ENCODE measurements at places on chromosomes 7 and 10.

GRCh38 chr10:79413196-79413595 is 32.2 kb downstream of the ZCCHC24 start:
- DNase-seq, result no peak

GRCh38 chr10:125783408-125783807 is 7.8 kb upstream of the MMP21 start:
- no peak for DNase-seq

DNA sequence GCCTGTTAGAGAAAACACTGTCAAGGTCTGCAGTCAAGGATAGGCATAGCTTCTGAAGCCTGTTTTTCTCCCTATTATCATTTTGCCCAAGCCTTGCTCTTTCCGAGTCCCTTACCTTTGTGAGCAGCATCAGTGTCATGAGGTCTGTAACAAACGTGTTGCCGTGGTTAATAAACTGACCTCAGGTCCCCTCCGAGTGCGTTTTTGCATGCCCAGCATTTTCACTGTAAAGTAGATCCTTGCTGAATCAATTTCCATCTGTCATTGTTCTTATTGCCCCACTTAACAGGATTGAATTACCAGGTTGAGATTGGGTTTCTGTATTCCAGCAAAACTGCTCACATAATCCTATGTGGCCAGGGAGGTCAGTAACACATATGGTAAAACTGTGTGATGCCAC is 110.3 kb downstream of the ZNF248 start:
- DNase-seq, result no peak

GRCh38 chr7:33831389-33832141 is 73.8 kb upstream of the BMPER start:
- DNase-seq, result peak; percentile 23

DNA sequence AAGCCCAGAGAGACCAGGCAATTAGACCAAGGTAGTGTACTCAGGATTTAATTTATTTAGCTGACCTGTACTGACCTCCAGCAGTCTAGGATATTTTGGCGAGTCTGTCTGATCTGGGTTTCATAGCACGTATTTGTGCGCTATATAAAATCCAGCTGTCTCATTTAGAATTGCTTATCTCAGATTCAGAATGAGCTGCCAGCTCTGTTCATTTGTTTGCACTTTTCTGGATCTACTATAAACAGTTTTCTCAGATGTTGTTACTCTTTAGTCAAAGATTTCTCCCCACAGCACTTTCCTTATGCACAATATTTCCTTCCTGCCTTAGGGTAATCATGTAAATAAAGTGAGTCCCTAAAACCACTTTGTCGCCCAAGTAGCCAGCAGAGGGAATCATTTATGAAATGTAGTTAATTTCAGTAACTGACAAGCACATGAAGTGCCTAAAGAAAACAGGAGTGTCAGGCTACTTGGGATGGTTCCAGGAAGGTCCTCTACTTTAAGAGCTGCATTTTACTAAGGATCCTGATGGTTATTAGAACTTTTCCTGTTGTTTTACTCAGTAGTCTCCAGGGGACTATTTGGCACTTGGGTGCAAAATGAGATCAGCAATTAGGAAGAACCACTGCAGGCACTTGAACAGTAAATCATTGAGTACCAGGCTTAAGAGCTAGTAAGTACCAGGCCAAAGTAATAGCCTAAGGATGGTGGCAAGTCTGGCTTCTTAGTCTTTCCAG is 226.4 kb downstream of the TWIST1 start:
- DNase-seq, result no peak

- no peak for DNase-seq
Measured at GRCh38 chr7:25722856-25723255, 429.1 kb upstream of the NFE2L3 start.

DNA sequence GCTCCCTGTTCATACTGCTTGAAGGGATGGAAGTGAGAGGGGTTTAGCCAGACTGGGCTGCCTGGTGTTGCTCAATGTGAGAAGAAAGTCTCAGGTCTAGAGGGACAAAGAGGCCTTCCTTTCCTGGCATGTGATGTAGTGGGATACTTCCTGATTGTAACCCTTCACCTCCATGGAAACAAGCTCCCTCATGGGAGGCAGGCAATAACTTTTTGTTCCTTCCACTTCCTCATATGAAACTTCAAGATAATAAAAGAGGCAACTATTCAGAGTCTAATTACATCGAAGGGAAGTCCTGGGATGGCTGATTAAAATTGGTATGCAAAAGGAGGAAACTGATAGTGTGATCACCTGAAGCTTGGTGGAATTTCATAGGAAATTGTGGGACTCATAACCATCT is 84.1 kb upstream of the ETV1 start:
- DNase-seq, result no peak

GRCh38 chr7:99143521-99143852 is 421 bp downstream of the SMURF1 start:
- DNase-seq, result no peak

DNA sequence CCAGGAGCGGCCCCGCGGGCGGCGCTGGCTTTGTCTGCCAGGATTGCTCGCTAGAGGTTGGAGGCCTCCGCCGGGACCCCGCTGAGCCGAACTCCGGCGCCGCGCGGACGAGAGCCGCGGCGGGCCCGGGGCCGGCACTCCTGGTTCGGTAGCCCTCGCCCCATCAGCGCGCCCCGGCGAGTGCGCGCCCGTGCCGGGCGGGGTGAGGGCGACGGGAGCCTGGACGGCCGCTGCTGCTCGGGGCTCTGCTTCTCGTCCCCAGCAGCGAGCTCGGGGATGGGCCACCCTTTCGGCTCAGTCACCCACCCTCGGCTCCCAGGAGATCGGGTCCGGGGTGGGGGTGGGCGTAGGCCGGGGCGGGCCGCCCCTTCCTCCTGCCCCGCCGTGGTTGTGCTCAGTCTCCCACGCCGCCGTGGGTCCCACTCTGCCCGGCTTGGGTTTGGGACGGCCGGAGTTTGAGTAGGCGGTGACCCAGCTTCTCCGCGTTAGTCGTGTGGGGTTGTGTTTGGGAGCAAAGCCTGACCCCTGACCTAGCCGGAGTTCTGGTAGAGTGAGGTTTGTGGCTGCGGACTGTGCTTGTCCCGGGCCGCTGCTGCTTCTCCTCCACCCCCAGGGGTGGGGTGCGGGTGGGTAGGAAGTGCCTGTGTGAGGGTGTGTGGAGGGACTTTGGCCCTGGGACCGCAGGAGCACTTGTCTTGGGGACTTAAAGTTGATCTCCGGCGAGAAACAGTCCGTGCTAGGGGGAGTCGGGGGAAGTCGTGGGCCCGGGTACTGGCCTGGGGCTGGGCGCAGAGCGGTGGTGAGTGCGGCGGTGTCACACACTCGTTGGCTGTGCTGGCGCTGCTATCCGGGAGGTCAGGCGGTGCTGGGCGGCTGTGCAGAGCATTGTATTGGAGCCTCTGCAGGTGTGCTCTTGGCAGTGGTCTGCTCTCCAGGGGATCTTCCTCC is 677 bp downstream of the TSPAN14 start:
- DNase-seq, result no peak

GRCh38 chr10:89082086-89082485 is 91.5 kb downstream of the FAS start:
- no peak for DNase-seq

DNA sequence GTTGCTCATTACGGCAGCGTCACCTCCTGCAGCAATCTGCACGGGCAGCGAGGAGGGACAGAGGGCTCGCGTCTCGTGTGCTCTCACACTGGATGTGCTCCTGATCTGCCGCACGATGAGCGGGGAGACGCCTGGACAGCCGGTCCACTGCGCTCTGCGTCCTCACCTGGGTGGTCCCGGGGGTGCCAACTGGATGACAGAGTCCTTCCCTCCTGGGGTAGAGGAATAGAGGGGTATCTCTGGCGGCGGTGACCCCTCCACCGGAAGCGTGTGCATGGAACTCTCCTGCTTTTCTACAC is 3.4 kb downstream of the FAM20C start:
- no peak for DNase-seq

DNA sequence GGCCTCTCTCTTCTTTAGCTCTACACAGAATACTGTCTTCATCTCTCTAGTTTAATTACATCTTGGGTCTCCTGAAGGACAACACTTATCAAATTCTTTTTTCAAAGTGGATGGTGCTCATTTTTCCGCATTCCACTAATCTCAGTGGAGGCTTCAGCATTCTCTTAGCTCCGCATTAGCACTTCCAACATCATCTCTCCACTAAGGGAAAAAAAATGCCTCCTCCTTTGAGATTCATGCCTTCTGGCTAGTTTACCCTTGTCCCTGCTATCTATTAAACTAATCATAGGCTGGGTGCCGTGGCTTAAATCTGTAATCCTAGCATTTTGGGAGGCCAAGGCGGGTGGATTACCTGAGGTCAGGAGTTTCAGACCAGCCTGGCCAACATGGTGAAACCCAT is 9.2 kb downstream of the PPP3CB start:
- DNase-seq, result no peak

- DNase-seq, result no peak
Measured at GRCh38 chr10:86439544-86439943, 72.9 kb upstream of the GRID1 start.

DNA sequence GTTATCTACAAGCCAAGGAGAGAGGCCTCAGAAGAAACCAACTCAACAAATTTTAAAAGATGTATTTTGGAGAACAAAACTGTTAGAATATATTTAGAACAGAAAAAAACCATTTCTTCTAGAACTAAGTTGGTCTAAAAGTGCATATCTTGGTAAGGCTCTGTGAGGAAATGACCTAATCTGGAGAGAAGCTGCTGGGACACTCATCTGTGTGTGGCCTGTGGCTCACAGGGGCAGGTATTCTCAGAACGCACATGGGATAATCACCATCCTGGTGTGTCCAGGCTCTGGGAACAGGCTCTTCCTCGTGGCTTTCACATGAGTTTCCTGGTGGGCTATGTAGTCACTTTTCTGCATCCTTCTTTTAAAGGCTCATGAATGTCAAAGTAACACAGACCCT is 38.1 kb upstream of the PRSS1 start:
- no peak for DNase-seq

DNA sequence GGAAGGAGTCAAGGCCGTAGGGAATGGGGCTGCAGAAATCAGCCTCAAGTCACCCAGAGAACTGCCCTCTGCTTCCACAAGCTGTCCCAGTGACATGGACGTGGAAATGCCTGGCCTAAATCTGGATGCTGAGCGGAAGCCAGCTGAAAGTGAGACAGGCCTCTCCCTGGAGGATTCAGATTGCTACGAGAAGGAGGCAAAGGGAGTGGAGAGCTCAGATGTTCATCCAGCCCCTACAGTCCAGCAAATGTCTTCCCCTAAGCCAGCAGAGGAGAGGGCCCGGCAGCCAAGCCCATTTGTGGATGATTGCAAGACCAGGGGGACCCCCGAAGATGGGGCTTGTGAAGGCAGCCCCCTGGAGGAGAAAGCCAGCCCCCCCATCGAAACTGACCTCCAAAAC is 50.2 kb upstream of the PDCD4 start:
- no peak for DNase-seq

DNA sequence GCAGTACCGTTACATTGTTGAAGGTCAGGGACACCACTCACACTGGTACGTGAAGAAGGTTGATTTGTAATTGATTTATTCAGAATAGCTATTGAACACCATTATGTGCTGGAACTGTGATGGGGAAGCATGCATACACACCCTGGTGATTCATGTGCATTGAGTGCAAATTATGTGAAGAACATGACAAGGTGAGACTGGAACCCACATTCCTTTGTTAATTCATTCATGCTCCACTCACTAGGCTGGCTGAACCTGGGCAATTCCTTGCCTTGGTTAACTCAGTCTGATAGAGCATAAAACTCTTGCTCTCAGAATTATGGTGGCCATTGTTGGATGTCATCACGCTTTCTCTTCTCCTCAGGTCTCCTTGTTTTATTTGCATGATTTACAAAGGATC is 67.3 kb upstream of the TPK1 start:
- no peak for DNase-seq

DNA sequence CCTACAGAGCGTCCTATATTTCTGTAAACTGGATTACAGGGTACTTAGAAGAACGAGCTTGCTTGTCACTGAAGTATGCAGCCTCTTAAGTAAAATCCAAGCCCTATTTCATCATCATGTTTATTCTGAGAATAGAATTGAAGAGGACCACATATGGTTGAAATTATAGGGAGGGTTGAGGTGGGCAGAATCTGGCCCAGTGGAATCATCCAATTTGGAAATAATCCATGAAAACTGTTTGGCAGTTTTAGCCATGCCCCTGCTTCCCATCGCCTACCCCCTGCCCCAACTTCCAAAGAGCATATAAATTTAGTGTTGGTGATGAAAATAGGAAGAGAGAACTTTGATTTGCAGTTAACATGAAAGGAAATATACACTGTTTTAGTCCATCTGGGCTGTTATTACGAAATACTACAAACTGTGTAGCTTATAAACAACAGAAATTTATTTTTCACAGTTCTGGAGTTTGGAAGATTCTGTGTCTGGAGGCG is 150.4 kb downstream of the PRKG1 start:
- no peak for DNase-seq

- no peak for DNase-seq
Measured at GRCh38 chr10:83723080-83723479, 416.2 kb upstream of the GHITM start.

- no peak for DNase-seq
Measured at GRCh38 chr7:30980194-30980593, 16.4 kb downstream of the GHRHR start.

GRCh38 chr10:105063796-105064195 is 422.7 kb downstream of the SORCS3 start:
- no peak for DNase-seq

DNA sequence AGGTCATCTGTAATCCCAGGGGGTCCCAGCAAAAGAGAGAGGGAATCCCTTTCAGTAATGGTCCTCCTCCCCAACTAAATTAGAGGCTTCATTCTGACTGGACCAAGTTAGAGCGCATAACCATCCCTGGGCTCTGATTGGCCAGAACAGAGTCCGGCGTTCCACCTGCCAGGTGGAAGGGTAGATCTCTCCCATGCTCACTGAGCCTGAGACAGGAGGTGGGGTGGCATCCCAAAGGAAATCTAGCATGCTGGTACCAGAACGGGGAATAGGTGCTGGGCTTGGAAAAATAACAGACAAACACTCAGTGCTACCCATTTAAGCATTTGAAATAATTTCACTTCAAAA is 21.0 kb upstream of the TSPAN33 start:
- no peak for DNase-seq

- DNase-seq, result peak; percentile 41
Measured at GRCh38 chr10:8053446-8054243, 843 bp upstream of the GATA3 start.

DNA sequence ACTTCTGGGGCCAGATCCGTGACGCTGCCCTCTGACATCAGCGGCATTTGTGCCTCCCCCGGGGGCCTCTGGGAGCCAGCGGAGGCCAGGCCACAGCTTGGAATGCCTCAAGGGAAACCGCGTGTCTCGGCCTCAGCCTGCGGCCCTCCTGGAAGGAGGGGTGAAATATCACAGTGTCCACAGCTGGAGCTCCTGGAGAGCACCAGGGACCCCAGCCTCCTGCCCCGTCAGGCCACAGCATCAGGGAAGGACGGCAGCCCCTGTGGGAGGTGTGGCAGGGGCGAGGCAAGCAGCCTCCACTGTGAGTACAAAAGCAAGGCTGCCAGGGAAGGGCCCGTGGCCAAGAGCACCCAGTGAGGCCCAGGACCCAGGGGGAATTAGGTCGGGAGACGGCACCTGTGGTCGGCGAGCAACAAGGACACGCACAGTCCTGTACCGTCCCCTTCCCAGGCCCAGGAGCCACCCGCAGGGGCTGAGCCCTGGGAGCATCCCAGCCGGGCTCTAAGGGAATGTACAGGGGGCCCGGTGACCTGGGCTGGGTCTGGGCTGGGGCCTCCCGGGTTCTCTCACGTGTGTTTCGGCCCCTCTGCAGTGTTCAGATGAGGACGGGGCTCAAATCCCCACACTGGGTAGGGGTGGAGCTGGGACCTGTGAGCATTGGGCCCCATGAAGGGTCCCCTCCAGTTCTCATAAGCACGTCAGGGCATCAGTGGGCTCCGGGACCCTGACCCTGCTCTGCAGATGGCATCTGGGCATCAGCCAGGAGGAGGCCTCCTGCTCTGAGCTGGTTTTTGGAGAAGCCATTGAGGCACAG is 18.7 kb upstream of the KNDC1 start:
- no peak for DNase-seq
